LoVo (cell line): ENCODE measurements at places on chromosomes 6 and 20.
A peak's percentile ranks its signal among the peaks of the same experiment; 100 is the strongest.

- peak; percentile 94 for DNase-seq
These were observed at the start of gene VARS2 for GRCh38 chr6:30914076-30914853. TSS of gene VARS2 (plus strand) at chr6:30914238. CDS start at chr6:30914837, 599 bp downstream.

DNA sequence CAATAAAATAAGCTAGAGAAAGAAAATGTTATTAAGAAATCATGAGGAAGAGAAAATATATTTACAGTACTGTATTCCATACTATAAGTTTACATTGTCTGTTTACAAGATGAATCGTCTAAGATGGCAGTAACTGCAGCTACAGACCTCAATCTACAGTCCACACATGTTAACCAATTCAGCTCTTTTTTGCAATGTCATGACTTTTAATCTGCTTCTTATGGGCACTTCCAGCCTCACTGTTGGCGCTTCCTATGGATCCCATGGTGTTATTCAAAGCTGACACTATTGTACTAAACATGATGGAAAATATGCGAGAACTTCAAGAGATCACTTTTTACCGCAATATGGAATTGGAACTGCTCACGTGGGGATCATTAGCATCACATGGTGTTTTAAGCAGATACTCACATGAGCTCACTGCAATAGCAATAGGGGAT is 451.5 kb upstream of the CITED2 start:
- no peak for DNase-seq

- DNase-seq, result no peak
These were observed 227.4 kb downstream of the PHACTR1 start for GRCh38 chr6:12944001-12944400.

DNA sequence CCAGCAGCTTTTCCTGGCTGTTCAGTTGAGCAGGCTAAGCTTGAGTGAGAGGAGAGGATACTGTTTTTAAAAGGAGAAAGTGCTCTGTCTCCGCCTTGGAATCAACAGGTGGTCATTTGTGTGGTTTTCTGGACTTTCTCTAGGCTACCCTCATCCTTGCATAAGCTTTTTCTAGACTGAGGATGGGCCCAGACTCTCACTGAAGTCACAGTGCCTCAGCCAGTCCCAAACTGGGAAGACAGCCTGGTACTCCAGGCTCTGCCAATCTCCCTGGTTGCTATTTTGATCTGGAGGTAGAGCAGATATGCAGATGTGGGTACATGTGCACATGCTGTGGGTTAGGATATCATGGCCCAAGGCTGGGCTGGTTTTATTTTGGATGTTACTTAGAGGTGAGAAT is 7.0 kb downstream of the SCUBE3 start:
- no peak for DNase-seq

GRCh38 chr6:136079701-136080565 is 170.2 kb downstream of the MTFR2 start:
- DNase-seq, result no peak

DNA sequence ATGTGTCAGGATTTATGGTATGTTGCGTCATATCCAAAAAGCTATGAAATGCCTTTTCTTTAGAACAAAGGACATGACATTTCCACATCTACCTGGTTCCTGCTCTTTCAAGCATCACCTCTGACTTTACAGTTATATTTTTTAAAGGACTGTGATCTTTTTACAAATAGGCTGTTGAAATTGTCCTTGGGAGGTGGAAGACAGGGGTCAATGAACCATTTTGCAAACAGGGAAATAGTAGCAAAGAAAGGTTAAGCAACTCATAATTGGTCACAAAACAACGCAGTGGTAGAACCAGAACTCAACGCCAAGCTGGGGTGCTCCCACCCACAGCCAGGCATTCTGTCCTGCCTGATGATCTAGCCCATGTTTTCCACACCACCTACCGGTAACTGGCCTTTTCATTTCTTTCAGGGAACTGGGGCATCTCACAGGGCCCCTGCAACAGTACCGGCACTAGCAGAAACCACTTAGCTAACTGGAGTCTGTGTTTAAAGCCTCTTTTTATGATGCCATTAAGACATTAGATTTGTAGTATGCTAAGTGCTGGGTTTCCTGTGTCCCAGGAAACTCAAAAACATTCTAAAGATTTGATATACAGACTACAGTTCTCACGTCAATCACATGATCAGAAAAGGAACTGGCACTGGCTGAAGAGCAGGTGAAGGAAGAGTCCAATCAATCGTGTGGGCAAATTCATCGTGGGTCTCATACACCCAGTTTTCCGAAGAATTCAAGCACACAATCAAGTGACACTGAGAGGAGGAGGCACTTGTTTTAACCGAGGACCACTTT is 13.9 kb downstream of the ZNF217 start:
- DNase-seq, result peak; percentile 78

- DNase-seq, result no peak
These were observed 12.4 kb upstream of the F13A1 start for GRCh38 chr6:6332811-6333244.

DNA sequence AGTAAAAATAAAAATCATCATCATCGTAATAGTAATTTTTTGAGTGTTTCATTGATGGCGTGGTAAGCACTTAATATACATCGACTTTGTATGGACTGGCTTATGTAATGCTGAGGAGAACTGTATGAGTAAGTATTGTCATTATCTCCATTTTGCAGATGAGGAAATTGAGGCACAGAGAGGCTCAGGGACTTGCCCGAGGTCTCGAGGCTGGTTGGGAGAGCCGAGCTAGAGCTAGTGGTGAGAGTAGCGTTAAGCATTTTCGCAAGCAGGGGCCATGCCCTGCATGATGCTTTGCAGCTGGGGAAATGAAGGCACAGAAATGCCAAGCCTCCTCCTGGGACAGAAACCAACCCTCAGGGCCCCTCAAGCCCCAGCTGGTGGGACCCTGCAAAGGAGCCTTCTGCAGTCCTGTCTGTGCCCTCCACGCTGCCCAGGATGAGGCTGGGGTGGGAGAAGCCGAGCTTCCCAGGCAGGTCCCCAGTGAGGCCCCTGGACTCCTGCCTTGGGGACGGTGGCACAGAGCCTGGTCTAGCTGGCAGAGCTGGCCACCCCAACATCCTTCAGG is 31.1 kb upstream of the STX16 start:
- DNase-seq, result no peak
